Mammary epithelial cell (primary cell): ENCODE measurements at places on chromosomes 1 and 21. TPM values are rescaled to one million over a fixed set of nuclear protein-coding genes. Genes with fewer than 3 reads are reported as not detected.

Gene KRTAP19-1
- not detected for total RNA-seq

Gene C1orf141
- not detected for total RNA-seq

Gene OR6N1
- total RNA-seq = not detected in 2 replicates

Gene CYP4A22
- not detected in 2 replicates for total RNA-seq

Gene LRRC38
- total RNA-seq = not detected in 2 replicates

Gene OR2M3
- total RNA-seq = not detected in 2 replicates

Gene ORC1
- 0.83 and 8.8 TPM in 2 replicates for total RNA-seq

Gene LINGO4
- not detected for total RNA-seq

Gene JAM2
- 0.17 TPM for total RNA-seq

Gene SDC3
- 63.2 TPM for total RNA-seq

Gene KCNQ4
- total RNA-seq = not detected

Gene ELAPOR1
- 1.0 and 1.1 TPM in 2 replicates for total RNA-seq

Gene SLC16A1
- 239 TPM for total RNA-seq

Gene HTR6
- not detected for total RNA-seq

Gene MAN1C1
- total RNA-seq = 0.33 TPM

Gene MYOG
- not detected for total RNA-seq

Gene RAB42
- total RNA-seq = 0.17 TPM

Gene MTARC1
- 0.61 TPM in 1 of 2 replicates, not detected in the other for total RNA-seq

Gene PTPN22
- 0.32 and 0.40 TPM in 2 replicates for total RNA-seq

Gene ELF3
- 0.19 and 0.49 TPM in 2 replicates for total RNA-seq

Gene SMPDL3B
- 3.6 and 4.2 TPM in 2 replicates for total RNA-seq

Gene BTBD8
- 2.3 TPM in 2 replicates for total RNA-seq

Gene SYCP1
- not detected for total RNA-seq

Gene MNDA
- total RNA-seq = not detected

Gene ACOT11
- total RNA-seq = 3.7 TPM

Gene TNFSF4
- 0.17 TPM for total RNA-seq

Gene TMEM51
- 12.0 and 15.1 TPM in 2 replicates for total RNA-seq

Gene EFNA3
- 2.2 TPM for total RNA-seq

Gene CDA
- 2.8 TPM for total RNA-seq

Gene AMY1C
- not detected for total RNA-seq

Gene CRABP2
- 7.0 TPM for total RNA-seq

Gene PRR9
- not detected for total RNA-seq

Gene TEDDM1
- total RNA-seq = not detected

Gene RHBDL2
- 0.67 TPM for total RNA-seq

Gene ZNF593OS
- not detected in 2 replicates for total RNA-seq

Gene SLFNL1
- 0.12 and 0.16 TPM in 2 replicates for total RNA-seq

Gene CFAP45
- not detected for total RNA-seq

Gene NBPF9
- total RNA-seq = 37.0 and 41.9 TPM in 2 replicates
